Testis (tissue), 5 donors: ENCODE measurements at places on chromosomes 1 and 21.

- DNase-seq = no peak
Measured at GRCh38 chr1:151513626-151514121, 2.5 kb downstream of the CGN start.

DNA sequence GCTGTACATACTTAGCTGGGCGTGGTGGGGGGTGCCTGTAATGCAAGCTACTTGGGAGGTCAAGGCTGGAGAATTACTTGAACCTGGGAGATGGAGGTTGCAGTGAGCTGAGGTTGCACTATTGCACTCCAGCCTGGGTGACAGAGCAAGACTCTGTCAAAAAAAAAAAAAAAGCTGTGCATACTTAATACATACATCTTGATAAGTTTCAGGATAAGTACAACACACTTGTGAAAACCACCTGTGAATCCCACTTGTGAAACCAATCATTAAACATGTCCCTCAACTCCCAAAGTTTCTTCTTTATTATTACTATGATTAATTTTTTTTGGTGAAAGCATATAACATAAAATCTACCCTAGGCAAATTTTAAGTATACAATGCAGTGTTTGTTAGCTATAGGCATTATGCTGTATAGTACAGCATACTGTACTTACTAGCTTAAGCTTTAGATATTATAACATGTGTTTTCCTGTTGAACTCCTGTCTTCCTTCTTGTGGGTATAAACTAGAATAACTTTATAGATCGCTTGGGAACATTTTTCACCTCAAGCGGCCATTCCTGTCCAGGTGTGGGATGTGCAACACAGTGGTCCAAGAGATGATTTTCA, 41.4 kb downstream of the DISC1 start:
- no peak for DNase-seq

GRCh38 chr1:209746451-209747165, 9.2 kb upstream of the TRAF3IP3 start:
- DNase-seq = no peak

DNA sequence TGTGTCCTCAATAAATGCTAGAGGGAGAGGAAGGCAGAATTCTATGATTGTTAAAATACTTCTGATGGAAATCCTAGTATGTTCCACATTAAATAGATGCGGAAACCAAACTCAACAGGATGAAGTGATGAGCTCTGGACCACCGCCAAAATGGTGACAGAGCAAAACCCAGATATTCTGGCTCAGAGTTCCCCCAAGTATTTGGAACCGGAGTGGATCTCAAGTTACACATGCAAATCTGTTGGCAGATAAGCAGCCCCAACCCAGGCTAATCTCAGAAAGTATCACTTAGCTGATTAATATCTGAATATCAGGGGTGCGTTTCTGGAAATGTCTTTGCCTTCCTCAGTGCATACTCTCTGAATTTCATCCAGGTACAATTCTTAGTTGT, 17.4 kb upstream of the GRHL3 start:
- DNase-seq = no peak

GRCh38 chr21:33762803-33763581, 120.7 kb downstream of the ITSN1 start:
- DNase-seq = no peak

DNA sequence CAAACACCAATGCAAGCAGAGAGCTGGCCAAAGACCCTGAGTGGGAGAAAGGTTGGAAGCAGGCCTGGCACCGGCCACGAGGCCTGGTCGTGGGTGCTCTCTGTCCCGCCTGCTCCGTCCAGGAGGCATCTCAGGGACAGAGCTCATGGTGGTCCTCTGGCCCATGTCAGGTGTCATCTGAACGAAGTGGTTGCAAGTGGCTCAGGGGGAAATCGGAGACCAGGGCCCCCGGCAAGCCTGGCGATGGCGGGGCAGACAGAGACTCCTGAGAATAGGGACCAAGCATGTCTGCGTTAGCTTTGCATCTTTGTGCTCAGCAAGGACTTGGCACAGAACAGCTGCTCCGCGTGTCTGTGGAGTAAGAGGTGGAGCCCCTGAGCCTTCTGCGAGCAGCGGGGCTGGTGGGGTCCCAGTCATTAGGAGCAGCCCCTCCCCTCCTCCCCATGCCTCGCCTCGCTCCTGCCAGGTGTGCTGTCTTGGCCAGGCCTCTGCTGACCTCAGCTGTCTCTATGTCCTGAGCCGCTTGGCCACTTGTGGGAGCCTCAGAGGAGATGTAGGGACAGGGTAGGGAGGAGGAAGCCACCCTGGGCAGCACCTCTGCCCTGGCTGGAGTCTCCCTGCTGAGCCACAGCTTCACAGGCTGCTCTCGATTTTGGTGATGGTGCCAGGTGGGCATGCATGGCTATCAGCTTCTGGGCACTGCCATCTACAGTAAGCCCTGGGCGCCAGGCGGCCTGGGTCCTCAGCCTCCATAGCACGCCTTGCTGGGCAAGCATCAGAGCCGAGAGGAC, 362.9 kb upstream of the VAMP3 start:
- DNase-seq = peak; percentile 8

DNA sequence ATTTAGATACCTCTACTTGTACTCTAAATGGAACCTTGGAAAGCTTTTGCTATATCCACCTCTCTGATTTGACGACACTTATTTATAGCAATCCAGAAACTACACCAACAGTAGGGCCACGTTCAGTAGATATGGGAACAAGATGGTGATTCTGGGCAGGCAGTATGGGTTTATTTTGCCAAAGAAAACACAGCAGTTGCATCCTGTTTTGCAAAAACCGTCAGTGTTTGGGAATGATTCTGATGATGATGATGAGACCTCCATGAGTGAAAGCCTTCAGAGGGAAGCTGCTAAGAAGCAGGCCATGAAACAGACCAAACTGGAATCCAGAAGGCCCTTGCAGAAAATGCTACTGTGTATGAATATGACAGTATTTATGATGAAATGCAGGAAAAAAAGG, 41.5 kb upstream of the NEXN start:
- no peak for DNase-seq

DNA sequence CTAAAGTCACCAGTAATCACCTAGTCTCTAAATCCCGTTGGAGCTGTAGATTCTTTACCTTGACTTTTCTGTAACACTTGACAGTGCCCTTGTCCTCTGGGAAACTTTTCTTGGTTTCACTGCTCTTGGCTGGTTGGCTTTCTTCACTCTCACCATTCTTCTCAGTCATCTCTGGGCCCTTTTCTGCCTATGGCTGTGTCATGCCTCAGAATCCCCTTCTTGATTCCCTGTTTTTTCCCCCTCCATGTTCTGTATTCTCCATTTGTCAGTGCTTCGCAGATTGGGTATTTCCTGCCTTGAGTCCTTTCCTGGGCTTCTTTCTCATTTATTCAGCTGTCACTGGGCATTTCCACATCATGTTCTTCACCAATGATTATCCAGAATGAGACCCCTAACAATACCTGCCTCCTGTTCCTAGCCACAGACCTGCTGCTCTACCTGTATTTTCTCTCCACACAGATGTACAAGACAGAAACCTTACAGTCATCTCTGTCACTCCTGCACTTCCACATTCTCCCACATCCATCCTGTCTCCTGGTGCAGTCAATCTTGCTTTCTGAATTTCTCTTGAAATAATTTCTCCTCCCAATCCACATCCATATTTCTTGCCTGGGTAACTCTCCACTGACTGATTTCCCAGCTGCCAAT, 14.7 kb downstream of the UCK2 start:
- DNase-seq = no peak

GRCh38 chr1:222583079-222583478, 6.7 kb downstream of the TAF1A start:
- DNase-seq = no peak

- peak; percentile 45 for DNase-seq
Measured at GRCh38 chr1:34070201-34070836, 94.7 kb downstream of the CSMD2 start.

DNA sequence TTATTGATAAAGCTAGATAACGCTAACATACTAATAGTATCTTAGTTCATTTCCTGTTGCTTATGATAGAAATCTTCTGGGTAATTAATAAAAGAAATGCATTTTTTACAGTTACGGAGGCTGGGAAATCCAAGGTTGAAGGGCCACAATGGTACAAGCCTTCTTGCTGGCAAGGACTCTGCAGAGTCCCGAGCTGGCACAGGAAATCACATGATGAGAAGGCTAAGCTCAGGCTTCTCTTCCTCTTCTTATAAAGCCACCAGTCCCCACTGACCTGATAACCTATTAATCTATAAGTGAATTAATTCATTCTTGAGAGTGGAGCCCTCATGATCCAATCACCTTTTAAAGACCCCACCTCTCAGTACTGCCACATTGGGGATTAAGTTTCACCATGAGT, 82.6 kb downstream of the GPR161 start:
- DNase-seq = no peak

DNA sequence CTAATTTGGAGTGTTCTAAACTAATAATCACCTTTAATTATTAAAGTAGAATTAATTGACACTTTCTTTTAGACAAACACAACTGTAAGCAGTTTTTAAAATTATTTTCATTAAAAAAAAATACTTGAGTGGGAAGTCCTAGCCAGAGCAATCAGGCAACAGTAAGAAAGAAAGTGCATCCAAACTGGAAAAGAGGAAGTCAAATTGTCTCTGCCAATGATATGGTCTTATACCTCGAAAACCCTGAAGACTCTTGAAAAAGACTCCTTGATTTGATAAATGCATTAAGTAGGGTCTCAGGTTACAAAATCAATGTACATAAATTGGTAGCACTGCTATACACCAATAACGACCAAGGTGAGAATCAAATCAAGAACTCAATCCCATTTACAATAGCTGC, 83.0 kb upstream of the GADD45A start:
- DNase-seq = no peak

DNA sequence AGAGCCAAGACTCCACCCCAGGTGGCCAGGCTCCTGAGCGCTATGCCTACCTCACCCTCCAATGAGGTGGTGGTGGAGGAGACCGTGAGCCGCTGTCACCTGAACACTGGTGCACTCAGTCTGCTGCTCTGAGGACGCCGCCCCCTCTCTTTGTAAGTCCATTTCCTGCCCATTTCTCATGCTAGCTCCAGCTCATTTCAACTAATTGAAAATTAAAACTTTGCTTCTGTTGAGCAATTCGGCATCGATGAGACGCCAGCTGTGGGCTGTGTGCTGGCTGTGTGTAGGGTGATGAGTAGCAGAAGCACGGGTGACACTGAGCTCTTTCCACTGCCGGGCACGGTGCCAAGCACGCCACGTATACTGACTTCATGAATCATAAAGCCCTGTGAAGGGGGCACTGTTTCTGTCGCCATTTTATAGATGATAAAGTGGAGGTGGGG, 11.2 kb downstream of the TNFRSF1B start:
- no peak for DNase-seq
